ENCODE measurements at places on chromosomes 7 and 10.

- DNase-seq = no peak
Measured at GRCh38 chr7:158023157-158023556, 564.5 kb downstream of the PTPRN2 start.

DNA sequence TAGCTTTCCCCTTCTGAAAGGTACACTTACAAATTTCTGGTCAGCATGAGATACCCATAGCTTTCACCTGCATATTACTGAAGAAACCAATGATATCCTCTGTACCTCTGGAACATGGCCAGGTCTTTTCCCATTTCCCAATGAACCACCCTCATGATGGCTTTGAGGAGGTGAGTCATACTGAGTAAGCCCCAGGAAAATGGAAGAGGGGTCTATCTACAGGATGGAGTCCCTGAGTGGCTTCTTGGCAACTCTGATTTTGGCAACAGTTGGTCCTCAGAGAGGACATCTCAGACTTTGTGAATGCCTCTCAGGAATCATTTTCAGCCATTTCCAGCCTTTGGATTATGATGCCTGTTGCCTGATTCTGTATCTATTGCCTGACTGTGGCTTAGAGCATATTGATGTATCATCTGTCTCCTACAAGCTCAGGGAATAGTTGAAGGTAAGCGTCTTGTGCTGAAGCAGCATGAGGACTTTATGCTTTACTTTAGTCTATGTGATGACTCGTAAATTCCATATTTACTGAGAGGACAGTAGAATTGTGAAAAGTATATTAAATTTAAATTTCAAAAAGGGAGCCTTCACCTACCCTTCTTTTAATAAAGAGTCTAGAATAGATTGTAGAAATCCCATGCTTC, 84.7 kb upstream of the DKK1 start:
- DNase-seq = no peak

GRCh38 chr7:88260719-88261118, 40.9 kb upstream of the SRI start:
- DNase-seq = no peak

- DNase-seq = no peak
Measured at GRCh38 chr10:80452640-80453039, 1.5 kb upstream of the TSPAN14 start.

- no peak for DNase-seq
Measured at GRCh38 chr7:44058759-44059218, 6.6 kb downstream of the PGAM2 start.

DNA sequence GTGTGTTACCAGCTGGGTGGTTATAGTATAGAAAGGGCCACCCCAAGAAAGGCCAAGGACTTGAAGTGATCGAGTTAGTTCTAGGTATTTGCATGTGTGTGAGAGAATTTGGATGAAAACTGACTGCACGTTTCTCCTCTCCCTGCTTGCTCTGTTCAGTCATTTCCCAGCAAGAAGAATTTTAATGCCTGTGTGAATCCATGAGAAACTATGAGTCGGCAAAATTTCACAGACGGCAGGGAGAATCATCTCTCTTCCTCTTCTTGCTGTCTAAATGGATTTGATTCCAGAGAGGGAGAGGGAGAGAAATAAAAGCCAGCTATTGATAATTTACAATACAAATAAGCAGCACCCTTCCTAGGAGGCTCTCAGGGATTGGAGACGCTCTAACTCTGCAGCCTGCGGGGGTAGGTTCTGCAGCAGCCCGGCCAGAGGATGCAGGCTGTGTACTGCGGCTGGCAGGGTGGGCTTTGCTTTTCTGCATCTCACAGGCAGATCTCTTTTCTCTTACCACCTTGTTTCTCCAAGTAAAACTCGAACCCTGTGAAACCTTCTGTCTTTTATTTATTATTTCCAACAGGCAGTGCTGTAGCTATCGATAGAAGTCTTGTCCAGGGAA, 183.6 kb downstream of the TCF7L2 start:
- DNase-seq = no peak

- DNase-seq = no peak
Measured at GRCh38 chr10:47370878-47371277, 13.2 kb downstream of the ZNF488 start.

DNA sequence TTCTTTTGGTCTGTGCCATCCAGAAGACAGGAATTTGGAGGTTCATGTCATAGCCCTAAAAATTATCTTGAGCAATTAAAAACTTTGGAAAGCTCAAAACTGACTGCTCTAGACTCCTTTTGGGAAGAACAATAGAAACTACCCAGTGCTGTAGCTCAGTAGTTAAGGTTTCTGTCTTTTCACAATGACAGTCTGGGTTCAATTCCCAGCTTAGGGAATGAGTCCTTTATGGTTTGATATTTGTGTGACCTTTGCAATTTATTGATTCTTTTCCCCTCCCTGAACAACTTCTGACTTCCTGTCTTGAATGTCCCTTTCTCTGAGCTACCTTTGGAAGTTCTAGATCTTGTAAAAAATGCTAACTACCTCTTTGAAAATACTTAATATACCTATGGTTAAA, 603.3 kb upstream of the IGFBP3 start:
- DNase-seq = no peak

GRCh38 chr7:111380945-111381344, 181.3 kb downstream of the IMMP2L start:
- no peak for DNase-seq

DNA sequence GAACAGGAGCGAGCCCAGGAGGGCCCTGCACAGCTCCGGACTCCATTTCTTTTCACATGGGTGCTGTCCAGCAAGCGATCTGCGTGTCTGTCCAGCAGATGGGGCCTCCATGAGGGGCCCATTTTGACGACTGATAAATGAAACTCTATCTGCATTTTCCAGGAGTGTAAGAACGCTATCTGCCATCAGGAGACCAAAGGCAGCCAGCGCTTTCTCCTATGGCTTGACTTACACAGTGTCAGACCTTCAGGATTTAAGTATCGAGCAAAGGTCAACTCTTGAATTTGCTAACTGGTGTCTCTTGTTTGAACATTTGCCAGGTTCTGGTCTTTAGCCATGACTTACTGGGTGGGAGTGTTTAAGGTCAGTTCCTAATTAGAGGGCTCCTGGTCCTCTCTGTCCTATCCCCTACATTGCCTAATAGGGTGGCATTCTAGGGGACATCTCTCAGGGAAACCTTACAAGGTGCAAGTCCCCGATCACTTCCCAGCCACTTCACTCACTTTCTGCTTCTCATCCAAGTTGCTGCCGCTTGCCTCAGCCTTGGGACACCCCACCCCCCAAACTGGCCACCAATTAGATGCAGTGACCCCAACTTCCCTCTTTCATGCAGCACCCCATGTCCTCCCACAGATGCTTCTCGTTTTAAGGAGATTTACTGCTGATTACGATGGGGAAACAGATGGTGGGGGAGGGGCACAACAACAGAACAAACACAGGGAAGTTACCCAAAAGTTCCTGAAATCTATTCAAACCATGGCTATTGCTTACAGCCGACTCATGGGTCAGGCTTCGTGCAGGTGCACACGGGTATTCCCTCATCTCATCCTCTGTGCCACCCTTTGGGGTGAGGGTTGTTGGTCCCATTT, 20.0 kb downstream of the VSIR start:
- no peak for DNase-seq

- DNase-seq = no peak
Measured at GRCh38 chr10:111207500-111207899, 130.7 kb downstream of the ADRA2A start.

DNA sequence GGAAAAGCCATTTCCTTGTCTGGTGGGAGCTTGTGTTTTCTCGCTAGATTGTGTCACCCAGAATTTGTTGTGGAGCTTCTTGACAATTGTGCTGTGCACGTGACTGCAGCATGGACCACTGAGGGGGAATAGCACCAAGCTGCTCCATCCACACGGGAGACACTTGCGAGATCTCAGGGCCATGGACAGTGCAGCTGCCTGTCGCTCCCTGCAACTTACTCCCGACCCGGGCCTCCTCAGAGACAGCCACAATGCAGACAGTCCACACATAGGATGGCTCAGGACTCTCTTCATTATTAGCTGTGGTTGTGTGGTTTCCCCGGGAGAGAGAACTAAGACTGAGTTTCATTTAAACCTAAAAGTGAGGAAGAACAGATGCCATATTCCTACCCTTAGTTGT, 673.2 kb upstream of the GALNT17 start:
- DNase-seq = no peak

DNA sequence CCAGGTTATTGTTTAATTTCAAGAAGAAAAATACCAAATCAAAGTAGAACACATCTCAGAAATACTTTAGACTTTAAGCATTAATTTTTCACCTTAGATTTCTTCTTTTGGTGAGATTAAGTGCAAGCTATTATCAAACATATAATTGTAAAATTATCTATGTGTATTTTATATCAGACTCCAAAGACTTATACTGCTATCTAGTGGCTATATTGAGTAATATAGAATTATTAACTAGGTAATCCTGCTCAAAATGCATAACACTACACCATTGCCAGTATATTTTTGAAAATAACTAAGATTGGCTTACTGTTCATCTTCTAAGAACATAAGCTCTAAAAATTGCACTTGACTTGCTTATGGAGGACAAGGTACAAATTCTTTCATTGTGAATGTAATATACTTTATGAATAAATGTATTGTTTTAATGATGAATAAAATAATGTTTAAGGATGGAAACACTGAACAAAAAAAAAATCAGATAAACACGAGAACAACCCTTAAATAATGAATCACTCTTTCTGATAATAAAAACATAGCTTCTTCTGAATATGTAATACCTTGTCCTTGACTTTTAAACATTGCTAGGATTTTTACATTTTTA, 86.7 kb upstream of the GNAI1 start:
- no peak for DNase-seq

DNA sequence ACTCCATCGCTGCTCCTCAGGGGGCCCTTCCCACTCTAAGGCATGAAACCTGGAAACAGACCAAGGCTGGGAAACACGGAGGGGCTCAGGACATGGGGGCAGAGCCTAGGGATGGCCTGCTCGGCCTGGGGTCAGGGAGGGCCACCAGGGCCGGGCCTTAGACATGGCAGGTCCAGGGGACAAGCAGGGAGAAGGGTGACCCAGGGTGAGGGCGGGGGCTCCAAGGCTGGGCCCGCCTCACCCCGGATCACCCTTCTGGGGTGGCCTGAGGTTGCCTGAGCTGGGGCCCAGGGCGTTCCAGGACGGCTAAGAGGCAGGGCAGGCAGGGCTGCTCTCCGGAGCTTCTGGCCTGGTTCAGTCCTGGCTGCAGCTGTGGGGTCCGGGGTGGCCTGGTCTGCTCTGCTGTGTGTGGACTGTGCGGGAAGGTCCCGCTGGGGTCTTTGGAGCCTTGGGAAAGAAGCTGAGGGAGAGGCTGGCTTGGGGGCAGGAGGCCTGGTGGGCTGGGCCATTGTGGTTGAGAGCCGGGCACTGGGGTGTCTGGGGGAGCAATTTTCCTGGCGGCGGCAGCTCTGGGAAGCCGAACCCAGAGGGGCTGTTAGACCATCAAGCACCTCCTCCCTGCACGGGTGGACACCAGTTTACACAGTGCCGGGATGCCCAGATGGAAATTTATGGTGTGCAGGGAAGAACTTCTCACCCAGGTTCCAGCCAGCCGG, 52.2 kb downstream of the UNCX start:
- no peak for DNase-seq

DNA sequence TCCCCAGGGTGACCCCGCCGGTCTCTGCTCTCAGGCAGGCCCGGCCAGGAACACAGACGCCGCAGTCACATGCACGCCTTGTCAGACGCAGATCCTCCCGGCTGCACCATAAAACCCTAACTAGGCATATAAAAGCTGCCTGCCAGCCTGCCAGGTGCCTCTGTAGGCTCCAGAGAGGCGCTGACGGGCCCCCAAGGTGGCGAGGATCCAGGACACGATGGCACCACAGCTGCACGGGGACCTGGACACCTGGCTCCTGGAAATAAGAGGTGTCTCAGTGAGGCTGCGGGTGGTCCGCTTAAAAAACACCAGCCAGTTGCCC, 21.9 kb upstream of the GDF10 start:
- no peak for DNase-seq

DNA sequence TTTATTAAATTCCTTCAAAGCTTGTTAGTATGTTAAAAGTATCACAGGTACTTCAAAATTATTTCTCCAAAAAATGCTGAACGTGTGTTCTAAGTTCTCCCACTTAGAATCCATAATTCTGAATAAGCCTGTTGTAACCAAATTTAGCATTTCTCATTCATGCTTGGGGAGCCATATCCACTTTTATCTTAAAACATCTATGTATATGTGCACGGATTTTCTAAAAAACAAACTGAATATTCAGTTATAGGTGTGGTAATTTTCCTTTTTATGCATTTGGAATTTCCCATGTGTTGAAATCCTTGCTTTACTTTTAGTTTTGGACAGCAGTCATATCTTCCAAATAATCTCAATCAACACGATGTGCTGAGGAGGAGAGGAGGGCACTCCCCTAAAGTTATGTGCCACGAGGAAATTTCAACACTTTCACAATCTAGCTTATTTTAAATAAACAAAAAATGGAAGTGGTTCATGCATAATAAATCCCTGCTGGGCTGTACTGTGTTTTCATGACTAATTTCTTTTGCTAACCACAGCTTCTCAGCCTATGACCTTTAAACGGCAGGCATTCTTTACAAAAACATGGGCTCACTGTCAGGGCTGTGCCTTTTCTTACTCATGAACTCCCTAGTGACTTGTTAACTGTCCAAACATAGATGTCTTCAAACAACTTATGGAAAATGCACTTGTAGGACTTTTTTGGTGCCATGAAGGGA, 380.3 kb upstream of the SEMA3C start:
- no peak for DNase-seq

DNA sequence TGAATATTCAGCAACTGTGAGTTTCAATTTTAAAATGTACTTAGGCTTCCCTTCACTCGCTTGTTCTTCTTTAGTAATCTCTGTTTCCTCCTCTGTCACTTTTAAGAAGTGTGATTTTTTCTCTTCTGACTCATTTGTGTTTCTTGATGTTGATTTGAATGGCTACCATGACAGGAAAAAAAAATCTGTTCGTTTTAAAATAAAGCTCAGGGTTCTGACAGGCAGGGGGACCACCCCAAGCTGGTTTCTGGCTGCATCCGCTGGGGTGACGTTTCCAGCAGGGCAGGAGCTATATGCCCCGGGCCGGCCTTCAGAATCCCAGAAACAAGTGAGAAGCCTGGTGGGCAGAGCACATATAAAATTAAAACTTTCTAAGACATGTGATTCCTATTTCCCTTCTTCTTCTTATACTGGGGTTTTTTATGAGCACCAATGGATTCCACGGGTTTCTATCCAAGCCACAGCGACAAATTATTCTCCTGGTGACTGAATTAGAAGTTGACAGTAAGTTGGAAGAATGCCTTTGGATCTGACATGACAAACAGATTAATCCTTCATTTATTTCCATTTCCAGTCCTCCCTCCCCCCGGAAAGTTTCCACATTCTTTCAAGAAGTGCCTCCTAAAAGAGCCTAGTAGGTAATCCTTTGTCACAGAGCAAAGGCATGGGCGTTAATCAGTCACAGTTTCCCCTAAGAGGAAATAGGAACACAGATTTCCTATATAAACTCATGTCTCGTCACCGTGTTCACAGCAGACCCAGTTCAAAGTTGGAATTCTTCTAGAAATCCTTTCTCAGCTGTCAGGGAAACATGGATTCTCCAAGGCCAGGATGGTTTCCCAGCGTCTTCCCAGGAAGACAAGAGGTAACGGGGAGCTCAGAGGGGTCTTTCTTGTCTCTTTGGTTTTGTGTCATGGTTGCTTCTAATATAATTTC, 79.9 kb downstream of the PTPRE start:
- DNase-seq = no peak

Data from NCI-H187 (cell line).